Activated CD4-positive, alpha-beta T cell treated with anti-CD3 and anti-CD28 coated beads for 36 hours (primary cell): ENCODE measurements at places on chromosomes 5 and 9. TPM values are rescaled to one million over a fixed set of nuclear protein-coding genes. Genes with fewer than 3 reads are reported as not detected.
A peak's percentile ranks its signal among the peaks of the same experiment; 100 is the strongest.

Gene MEIKIN
- total RNA-seq: not detected

Gene MCIDAS
- total RNA-seq: not detected

Gene SLC6A19
- total RNA-seq: not detected

Gene ATG10
- total RNA-seq: 8.1 TPM

Gene GTF3C5
- 81.3 TPM for total RNA-seq

Gene MYO10
- 0.28 TPM for total RNA-seq

Gene PRPF4
- 51.5 TPM for total RNA-seq

GRCh38 chr5:14063138-14063537, 80.0 kb upstream of the TRIO start:
- no peak overlapping the region for H3K27ac ChIP-seq
- no peaks in the 10 kb centered on the region for H3K36me3 ChIP-seq
- H3K4me3 ChIP-seq: no peak overlapping the region

DNA sequence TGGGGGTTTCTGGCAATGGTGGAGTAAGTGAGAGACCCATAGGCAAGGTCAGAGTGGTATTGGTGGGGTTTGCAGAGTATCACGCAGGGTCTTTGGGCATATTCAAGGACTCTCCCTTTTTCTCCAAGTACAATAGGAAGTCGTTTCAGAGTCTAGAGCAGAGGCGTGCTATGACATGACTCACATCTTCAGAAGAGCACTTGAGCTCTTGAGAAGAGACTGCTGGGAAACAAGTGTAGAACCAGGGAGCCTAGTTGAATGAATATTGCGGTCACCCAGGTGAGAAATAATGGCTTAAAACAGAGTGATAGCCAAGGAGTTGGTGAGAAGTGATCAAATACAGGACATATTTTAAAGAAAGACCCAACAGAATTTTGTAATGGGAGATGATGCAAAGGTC, 813.4 kb downstream of the TLE1 start:
- DNase-seq: no peak
- no peaks in the 10 kb centered on the region for H3K36me3 ChIP-seq
- H3K4me3 ChIP-seq: no peak overlapping the region
- no peak overlapping the region for H3K27ac ChIP-seq

DNA sequence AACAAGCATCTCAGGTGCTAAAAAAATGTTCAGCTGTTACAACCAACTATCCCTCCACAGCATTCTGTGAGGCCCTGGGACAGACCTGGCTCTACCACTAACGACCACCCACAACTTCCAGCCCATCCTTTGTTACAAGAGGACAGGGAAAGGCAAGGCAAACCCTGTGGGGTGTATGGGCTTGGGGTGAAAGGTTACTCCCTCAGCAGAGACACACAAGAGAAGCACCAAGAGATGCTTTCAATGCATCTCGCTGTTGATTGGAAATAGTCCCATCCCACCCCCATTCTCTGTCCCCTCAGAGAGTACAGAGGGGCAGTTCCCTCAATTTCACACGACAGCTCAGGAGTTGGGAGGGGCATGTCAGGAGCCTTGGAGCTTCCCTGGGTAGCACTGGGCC, 234.1 kb downstream of the CAAP1 start:
- H3K27me3 ChIP-seq: peaks cover 2% of the 10 kb centered on the region
- H3K4me1 ChIP-seq: no peaks in the 10 kb centered on the region

- H3K4me3 ChIP-seq: no peak overlapping the region
- H3K27me3 ChIP-seq: no peaks in the 10 kb centered on the region
- no peak for DNase-seq
- H3K4me1 ChIP-seq: no peaks in the 10 kb centered on the region
- no peaks in the 10 kb centered on the region for H3K36me3 ChIP-seq
These were observed 177.5 kb downstream of the GABRB2 start for GRCh38 chr5:161369022-161369421.

- H3K36me3 ChIP-seq: no peaks in the 10 kb centered on the region
- peaks cover 20% of the 10 kb centered on the region for H3K27me3 ChIP-seq
- DNase-seq: no peak
- H3K27ac ChIP-seq: no peak overlapping the region
These were observed 2.6 kb upstream of the NIPAL4 start for GRCh38 chr5:157457391-157457790.

DNA sequence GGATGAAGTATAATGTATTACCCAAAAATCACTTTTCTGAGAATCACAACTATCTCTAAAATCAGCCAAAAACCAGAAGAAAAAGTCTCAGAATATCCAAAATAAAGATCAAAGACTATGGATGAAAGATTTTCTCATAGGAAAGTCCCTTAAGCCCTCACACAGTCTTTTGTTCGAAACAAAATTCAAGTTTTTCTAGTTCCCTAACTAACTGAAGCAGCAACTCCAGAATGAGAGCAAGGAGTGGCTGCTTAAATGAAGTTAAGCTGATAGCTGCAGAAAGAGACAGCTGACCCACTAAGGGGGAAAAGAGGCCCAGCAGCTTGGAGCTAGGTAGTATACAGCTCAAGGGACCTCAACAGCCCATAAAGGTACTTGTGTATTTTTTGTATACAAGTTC, 8.4 kb downstream of the ZBTB5 start:
- H3K4me3 ChIP-seq: no peak overlapping the region
- H3K27me3 ChIP-seq: no peaks in the 10 kb centered on the region

DNA sequence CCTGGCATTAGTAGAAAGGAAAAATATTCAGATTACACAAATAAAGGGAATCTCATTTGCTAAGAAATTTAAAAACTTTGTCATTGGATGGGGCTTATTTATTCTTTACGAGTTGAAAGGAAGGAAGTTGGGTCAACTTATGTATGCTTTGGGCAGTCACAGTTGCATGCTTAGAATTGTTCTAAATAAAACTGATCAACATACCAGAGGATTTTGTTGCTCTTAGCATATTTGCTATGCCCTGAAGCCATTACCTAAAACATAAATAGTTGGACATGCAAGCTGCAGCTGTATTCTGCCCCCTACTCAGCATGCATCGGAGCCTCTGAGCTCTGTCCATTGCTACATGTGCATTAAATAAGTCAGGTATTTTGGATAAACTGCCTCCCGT, 172.7 kb upstream of the MEF2C start:
- no peak overlapping the region for H3K27ac ChIP-seq
- H3K4me3 ChIP-seq: no peak overlapping the region
- H3K27me3 ChIP-seq: peaks cover 2% of the 10 kb centered on the region
- no peaks in the 10 kb centered on the region for H3K4me1 ChIP-seq
- DNase-seq: no peak
- H3K36me3 ChIP-seq: no peaks in the 10 kb centered on the region

- no peak for DNase-seq
- H3K36me3 ChIP-seq: no peaks in the 10 kb centered on the region
- H3K4me3 ChIP-seq: no peak overlapping the region
These were observed 79.0 kb upstream of the PTCH1 start for GRCh38 chr9:95595721-95596295.

GRCh38 chr5:1923766-1924165, 41.0 kb upstream of the IRX4 start:
- H3K36me3 ChIP-seq: no peaks in the 10 kb centered on the region
- no peak overlapping the region for H3K27ac ChIP-seq
- DNase-seq: no peak
- no peak overlapping the region for H3K4me3 ChIP-seq

- H3K4me1 ChIP-seq: peaks cover 4% of the 10 kb centered on the region
- peak; percentile 90 for DNase-seq
- no peak overlapping the region for H3K27ac ChIP-seq
- no peak overlapping the region for H3K4me3 ChIP-seq
- H3K27me3 ChIP-seq: peaks cover 67% of the 10 kb centered on the region
- no peaks in the 10 kb centered on the region for H3K36me3 ChIP-seq
These were observed 74.6 kb upstream of the CPLX2 start for GRCh38 chr5:175796536-175797499.

DNA sequence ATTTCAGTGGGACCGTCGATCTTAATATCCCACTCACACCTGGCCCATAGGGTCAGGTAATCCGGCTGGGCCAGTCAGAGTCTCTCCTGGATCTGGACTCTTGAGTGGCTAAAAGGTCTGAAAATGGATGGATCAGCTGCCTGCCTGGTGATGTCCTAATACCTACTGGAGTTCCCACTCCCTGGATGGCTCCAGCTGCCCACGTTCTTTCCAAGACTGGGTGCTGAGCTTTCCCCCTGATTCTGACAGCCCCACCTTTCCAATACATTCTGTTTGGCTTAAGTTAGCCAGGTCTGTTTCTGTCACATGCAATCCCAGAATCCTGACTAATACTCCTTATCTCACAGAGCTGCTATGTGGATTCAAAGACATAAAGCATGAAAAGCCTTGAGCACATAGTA, 10.2 kb downstream of the SH3PXD2B start:
- H3K4me1 ChIP-seq: peaks cover 14% of the 10 kb centered on the region
- no peak for DNase-seq
- H3K27me3 ChIP-seq: peaks cover 19% of the 10 kb centered on the region
- no peaks in the 10 kb centered on the region for H3K36me3 ChIP-seq
- no peak overlapping the region for H3K4me3 ChIP-seq

- no peak overlapping the region for H3K27ac ChIP-seq
- DNase-seq: no peak
- H3K4me1 ChIP-seq: no peaks in the 10 kb centered on the region
- H3K4me3 ChIP-seq: no peak overlapping the region
- no peaks in the 10 kb centered on the region for H3K27me3 ChIP-seq
These were observed 189.5 kb downstream of the SLCO4C1 start for GRCh38 chr5:102106599-102106998.

DNA sequence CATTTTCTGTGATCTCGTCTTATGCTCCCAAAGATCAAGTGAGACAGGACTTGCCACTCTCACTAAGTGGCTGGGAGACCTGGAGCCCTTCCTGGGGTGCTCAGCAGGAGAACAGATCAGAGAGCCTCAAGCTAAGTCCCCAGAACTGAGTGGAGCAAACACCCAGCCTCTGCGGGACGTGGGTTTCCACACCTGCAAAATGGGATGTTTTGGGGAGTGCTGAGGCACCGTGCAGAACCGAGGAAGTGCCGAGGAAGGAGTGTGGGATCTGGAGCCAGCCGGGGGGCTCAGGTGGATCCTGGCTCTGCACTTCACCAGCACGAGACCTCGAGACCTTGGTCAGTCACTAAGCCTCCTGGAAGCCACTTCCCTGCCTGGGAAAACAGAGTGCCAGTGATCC, 166.0 kb downstream of the DAB2IP start:
- DNase-seq: no peak
- no peaks in the 10 kb centered on the region for H3K4me1 ChIP-seq
- no peak overlapping the region for H3K4me3 ChIP-seq
- peaks cover 2% of the 10 kb centered on the region for H3K36me3 ChIP-seq
- H3K27ac ChIP-seq: no peak overlapping the region

GRCh38 chr9:113656771-113657670, 193.5 kb downstream of the RGS3 start:
- H3K4me3 ChIP-seq: no peak overlapping the region
- peaks cover 20% of the 10 kb centered on the region for H3K27me3 ChIP-seq
- peaks cover 7% of the 10 kb centered on the region for H3K4me1 ChIP-seq
- no peak for DNase-seq

DNA sequence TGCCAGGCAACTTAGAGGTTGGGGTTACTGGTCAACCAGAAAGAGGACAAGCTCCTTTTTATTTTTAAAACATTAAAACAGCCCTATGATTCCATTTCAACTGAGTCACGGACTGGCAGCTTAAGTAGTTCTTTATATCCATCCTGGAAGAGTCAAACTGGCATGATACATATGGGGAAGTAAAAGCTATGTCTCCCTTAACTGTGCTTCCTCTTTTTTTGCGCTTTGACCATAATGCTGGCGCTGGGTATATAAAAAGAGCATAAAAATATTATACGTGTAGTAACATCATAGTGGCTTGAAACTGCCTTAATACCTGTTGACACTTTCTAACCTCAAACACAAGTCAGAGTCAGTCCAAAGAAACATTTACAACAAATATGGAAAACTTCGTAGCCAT, 274.4 kb downstream of the CSNK1G3 start:
- no peak overlapping the region for H3K27ac ChIP-seq
- no peaks in the 10 kb centered on the region for H3K4me1 ChIP-seq
- H3K36me3 ChIP-seq: no peaks in the 10 kb centered on the region
- H3K27me3 ChIP-seq: no peaks in the 10 kb centered on the region
